ENCODE measurements at places on chromosomes 1 and 21.

DNA sequence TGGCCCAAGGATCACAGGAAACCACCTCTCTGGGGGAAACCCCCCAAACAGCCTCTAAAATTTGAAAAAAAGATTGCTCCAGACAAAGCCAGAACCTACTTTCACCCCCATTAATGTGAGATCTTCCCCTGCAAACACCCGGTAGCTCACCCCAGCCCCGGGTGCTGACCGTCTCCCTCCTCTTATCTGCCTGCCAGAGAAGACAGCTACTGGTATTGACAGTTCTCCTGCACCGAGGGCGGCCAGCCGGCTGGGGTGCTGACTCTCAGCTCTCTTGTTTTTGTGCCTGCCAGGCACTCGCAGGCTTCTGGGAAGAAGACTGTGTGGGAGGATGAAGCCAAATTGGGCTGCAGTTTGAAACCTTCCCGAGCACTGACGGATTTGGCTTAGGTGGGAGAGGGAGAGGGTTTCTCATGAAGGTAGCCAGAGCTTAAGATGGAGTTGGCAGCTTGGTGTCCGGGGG is 48.2 kb downstream of the RASSF5 start:
- peaks cover 62% of the 10 kb centered on the region for H3K4me1 ChIP-seq
- DNase-seq: peak; percentile 78
- peak overlapping the region; percentile 98 for H3K27ac ChIP-seq
- H3K36me3 ChIP-seq: peaks cover 32% of the 10 kb centered on the region

DNA sequence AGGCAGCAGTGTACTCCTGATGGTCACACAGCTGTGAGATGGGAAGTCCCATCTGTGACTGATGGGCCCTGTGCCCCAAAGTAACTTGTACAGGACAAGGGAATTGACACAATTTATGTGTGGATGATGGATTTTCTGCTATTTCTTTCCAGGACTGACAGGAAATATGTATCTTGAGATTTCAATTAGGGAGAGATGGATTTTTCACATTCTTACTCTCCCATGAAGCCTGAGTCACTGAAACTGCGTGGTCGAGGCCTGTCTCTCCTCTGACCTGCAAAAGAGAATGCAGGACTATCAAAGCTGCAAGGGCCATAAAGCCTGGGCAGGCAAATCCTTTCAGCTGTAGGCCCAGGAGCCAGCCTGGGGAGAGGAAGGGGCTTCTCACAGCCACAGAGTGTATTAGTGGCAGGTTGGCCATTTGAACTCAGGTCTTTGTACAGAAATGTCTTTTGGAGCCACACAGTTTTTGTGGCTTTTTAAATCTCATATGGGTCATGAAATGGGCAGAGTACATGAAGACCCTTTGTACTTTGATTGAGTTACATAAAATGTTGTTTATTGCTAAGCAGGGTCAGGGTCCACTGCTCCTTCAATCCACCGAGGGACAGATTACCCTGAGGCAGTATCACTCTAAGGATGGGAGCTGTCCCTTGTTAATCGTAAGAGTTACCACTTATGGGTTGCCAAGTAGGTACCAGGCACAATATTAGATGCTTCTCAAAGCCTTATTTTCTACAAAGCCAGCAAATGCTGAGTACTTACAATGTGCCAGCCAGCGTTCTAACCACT is 14.8 kb downstream of the ALX3 start:
- H3K4me3 ChIP-seq: no peak overlapping the region
- H3K4me1 ChIP-seq: no peaks in the 10 kb centered on the region
- peaks cover 45% of the 10 kb centered on the region for H3K36me3 ChIP-seq
- DNase-seq: no peak
- no peak overlapping the region for H3K27ac ChIP-seq

DNA sequence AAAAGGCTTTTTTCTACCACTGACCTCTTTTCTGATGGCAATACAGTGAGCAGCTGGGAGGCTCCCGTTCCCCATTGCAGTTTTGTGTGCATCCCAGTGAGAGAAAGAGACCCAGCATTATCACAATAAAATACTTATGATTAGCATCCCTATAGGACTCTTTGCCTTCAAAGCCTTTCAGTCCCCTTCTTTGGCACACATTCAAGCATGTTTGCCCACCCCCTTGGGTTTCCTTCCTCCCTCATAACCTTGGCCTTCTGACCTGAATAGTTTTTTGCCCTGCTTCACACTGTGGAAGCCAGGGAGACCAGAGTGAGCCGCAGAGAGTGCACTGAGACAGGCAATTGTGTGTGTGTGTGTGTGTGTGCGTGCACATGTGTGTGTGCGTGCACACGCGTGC is 13.2 kb upstream of the PLXNA2 start:
- H3K36me3 ChIP-seq: no peaks in the 10 kb centered on the region
- peaks cover 20% of the 10 kb centered on the region for H3K27me3 ChIP-seq
- no peak overlapping the region for H3K27ac ChIP-seq
- no peak overlapping the region for H3K4me3 ChIP-seq
- DNase-seq: no peak
- no peaks in the 10 kb centered on the region for H3K4me1 ChIP-seq

GRCh38 chr21:46001821-46002681 is 20.5 kb downstream of the COL6A1 start:
- H3K4me3 ChIP-seq: no peak overlapping the region
- H3K27me3 ChIP-seq: no peaks in the 10 kb centered on the region
- DNase-seq: no peak
- H3K27ac ChIP-seq: no peak overlapping the region
- no peaks in the 10 kb centered on the region for H3K4me1 ChIP-seq

GRCh38 chr1:241521718-241522117 is 2.2 kb upstream of the FH start:
- H3K4me3 ChIP-seq: no peak overlapping the region
- no peak for DNase-seq
- peaks cover 4% of the 10 kb centered on the region for H3K36me3 ChIP-seq
- H3K27me3 ChIP-seq: peaks cover 32% of the 10 kb centered on the region
- H3K27ac ChIP-seq: no peak overlapping the region

DNA sequence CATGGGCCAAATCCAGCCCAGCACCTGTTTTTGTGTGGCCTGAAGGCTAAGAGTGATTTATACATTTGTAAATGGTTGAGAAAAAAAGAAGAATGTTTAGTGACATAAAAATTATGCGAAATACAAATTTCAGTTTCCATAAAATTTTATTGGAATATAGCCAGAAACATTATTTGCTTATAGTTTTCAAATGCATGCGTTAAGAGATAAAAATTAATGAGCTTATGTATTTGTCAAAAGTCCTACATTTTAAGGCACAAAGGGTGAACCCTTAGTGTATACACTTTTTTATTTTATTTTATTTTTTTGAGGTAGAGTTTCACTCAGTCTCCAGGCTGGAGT is 2.1 kb downstream of the MORC3 start:
- H3K4me1 ChIP-seq: peaks cover 40% of the 10 kb centered on the region
- no peak for DNase-seq
- peak overlapping the region; percentile 94 for H3K4me3 ChIP-seq
